ENCODE measurements at places on chromosomes 5 and 9.

DNA sequence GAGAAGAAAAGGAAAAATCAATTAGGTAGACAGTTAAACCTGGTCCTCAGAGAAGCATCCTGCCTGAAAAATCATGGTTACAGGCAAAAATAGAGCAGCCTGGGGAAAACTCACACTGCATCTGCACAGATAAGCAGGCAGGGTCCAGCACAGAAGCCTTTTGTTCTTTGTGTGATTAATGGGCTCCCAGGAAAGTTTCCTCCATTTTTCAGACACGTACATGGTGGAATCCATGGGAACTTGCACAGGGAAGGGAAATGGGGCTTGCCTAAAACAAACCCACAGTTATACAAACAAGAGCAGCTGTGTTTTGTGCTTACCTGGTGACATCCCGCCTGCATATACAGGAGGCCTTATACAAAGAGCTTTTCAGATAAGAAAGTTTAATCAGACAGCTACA is 243.9 kb upstream of the ATP10B start:
- no peak for DNase-seq

- DNase-seq: no peak
These were observed 49.9 kb upstream of the GDNF start for GRCh38 chr5:37889612-37890317.

DNA sequence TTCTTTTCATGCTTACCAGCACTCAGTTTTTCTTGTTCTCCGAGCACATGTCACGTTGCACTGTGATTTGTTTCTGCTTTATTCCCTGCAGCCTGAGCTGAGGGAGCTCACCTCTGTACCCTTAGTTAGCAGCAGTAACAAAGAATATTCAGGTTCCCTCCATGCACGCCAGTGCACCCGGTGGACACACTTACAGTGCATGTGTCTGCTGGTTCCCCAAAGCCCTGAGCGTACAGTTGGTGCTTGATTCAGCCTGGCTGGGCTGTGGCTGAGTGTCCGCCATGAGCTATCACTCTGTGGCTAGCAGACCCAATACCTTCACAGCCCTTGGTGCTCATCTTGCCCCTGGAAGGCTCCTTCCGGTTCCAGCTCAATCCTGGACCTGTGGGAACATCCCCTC is 93.5 kb downstream of the MVB12B start:
- DNase-seq: no peak

- no peak for DNase-seq
These were observed 5.9 kb downstream of the MED10 start for GRCh38 chr5:6372251-6373080.

- no peak for DNase-seq
These were observed 724 bp downstream of the NDUFS6 start for GRCh38 chr5:1801967-1802295.

GRCh38 chr5:135649435-135649834 is 70.6 kb upstream of the CXCL14 start:
- no peak for DNase-seq

DNA sequence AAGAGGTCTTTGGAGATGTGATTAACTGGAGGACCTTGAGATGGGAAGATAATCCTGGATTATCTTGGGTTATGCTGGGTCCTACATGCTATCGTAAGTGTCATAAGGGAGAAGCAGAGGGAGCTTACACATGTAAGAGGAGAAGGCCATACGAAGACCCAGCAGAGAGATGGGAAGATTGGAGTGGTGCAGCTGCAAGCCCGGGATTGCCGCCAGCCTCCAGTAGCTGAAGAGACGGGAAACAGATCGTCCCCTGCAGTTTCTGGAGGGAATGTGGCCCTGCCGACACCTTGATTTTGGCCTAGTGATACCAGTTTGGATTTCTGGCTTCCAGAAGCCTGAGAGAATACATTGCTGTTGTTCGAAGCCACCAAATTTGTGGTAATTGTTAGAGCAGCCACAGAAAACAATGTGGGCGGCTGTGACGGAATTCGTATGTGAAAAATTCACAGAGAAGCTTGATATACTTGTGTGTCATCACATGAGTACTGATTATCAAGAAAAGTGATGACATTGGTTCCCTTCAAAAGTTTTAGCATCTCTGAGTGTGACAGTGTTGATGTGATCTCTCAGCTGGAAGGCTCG is 86.9 kb downstream of the CYFIP2 start:
- no peak for DNase-seq

DNA sequence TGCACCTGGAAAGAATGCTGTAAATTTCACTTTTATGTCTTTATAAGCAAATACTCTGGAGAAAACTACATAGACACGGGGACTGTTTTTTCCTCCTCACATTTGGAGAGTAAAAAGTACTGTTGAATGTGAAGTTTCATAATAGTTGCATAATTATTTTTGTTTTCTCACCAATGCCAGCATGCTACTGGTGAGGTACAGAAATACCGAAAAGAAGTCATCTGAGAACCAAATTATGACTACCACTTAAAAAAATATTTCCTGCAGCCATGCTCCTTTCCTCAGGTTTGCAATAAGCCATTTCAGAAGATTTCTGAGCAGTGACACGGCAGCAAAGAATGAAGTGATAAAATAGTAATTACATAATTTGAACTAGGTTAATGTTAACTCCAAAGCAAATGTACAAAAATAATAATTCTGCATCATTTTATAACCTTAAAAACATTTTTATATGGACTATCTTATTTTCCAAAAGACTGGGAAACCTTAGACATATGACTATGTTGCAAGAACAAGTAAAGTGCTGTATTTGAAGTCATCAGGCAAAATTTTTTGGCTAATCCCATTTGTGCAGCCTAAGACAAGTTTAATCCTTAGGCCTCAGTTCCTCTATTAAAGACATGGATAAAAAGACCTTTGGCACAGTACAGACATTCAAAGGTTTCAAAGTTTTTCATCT is 144.7 kb downstream of the PCSK1 start:
- DNase-seq: no peak

GRCh38 chr5:60492958-60493357 is 207.0 kb downstream of the DEPDC1B start:
- no peak for DNase-seq

DNA sequence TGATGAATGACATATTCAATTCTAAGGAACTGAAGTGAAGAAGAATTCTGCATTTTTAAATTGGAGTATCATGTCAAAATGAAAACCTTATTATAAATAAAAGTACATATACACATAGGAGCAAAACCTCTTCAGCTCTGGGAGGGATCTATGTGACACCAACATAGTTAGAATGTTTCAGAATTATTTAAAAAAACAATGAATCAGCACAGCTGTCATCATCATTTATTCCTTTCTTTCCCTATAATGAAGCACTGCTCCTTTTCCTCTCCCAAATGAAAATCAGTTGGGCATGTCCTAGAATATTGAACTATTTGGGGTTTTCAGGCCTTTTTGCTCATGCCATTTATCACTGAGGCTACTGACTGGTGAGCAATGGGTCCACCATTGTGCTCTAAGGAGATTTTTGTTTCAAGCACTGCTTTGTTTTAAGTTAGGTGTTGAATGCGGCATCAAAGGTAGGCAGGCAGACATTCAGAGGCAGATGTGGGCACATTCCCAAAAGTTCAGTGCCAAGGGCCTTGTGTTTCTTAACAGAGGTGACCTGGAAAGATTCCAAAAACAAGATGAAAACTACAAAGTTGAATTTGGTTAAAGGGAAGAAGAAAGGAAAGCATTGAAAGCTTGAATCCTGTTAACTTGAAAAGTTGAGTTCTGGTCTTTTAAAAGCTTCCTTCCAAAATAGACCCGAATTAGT is 126.4 kb upstream of the ADAMTSL1 start:
- DNase-seq: no peak

- no peak for DNase-seq
These were observed 21.1 kb upstream of the NOTCH1 start for GRCh38 chr9:136566901-136567300.

GRCh38 chr9:94736759-94737158 is 10.3 kb downstream of the AOPEP start:
- no peak for DNase-seq

- DNase-seq: no peak
These were observed 35.4 kb upstream of the ADAM19 start for GRCh38 chr5:157610990-157611389.

GRCh38 chr5:135832941-135833920 is 1.2 kb upstream of the SLC25A48 start:
- no peak for DNase-seq

All from activated T-cell treated with anti-CD3 and anti-CD28 coated beads for 1 hour (primary cell).